ENCODE measurements at places on chromosomes 3 and 15.
A peak's percentile ranks its signal among the peaks of the same experiment; 100 is the strongest.

DNA sequence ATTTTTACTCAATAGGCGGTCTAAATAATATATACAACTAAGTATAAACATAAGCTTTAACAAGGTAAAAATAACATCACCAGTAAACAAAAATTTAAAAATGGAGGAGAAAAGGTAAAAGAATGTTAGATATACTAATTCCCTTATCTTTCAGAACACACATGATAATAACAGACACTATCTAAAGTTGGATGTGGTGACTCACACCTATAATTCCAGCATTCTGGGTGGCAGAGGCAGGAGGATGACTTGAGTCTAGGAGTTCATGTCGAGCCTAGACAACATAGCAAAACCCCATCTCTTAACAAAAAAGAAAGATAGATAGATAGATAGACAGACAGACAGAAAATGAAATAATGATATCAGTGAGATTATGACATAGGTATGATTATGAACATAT lies 85.1 kb downstream of the STAG1 start:
- DNase-seq = no peak

DNA sequence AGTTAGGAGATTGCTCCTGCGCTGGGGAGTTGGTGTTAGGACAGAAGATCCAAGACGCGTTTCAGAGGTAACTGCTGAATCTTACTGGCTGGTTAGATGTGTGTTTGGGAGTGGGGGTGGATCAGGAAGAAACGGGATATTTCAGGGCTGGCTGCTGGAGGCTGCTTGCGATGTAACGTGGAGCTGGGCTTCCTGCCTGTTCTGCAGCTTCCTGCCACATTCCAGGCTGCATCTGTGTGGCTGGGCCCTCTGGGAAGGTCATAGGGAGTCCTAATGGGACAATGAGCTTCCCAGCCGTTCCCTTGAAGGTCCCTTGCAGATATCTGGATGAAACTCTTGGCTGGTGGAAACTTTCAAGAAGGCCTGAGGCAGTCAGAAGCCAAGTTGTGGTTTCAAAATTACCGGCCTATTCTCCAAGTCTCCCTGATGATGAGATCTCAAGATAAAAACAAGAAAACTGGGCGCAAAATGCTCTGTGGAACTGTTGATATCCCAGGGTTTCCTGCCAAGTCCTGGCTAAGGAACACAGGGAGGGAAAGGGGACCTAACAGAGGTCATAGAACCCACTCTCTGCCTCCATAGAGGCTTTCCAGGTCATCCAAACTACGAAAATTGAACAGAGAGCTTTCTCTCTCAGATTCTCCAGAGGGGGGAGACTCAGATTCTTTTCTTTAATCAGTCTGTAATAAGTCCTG lies 67.0 kb downstream of the NOX5 start:
- DNase-seq = no peak

GRCh38 chr3:126449621-126450051 lies 26.1 kb downstream of the ZXDC start:
- no peak for DNase-seq

DNA sequence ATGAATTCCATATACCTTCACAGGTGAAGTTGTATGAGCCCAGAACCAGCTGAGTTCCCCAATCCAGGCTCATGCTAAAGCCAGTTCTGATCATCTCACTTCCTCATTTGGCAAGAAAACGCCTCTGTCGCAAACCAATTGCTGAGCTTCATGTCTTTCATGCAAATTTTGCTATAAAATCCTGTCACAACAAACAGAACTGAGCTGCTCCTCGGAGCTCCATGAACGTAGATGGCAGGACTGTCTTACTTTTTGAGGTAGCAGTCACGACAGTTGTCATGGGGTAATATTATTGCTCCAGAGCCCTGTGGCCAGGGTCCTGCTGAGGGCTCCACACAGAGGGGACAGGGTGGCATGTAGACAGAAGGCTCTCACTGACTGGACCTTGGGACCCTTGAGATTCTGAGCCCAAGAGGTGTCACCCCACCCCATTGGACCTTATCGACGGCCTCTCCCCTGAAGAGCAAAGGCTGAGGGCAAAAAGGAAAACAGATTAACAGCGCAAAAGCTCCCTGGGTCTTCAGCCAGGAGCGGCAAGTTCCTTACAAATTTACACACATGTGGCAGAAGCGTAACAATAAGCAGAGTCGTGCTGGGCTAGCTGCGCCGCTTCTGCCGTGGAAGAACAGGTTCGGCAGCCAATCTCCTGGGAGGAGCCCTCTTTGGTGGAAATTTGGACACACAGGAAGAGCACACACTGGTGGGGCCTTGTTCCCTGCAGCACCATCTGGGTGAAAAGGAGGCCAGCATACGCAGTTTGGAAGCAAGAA lies 249.2 kb downstream of the OPA1 start:
- no peak for DNase-seq

DNA sequence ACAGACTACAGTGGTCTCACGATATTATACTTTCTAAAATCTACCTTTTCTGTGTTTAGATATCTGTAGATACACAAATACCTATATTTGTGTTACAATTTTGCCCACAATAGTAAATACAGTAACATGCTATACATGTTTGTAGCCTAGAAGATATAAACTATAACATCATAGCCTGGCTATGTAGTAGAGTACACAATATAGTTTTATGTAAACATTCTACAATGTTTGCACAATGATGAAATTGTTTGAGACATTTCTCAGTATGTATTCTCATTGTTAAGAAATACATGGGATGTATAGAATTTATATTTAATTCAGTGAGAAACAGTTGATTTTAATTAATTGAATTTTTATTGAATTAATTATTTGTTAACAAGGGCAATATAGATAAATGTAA lies 1367.0 kb downstream of the OTOL1 start:
- DNase-seq = peak; percentile 66

DNA sequence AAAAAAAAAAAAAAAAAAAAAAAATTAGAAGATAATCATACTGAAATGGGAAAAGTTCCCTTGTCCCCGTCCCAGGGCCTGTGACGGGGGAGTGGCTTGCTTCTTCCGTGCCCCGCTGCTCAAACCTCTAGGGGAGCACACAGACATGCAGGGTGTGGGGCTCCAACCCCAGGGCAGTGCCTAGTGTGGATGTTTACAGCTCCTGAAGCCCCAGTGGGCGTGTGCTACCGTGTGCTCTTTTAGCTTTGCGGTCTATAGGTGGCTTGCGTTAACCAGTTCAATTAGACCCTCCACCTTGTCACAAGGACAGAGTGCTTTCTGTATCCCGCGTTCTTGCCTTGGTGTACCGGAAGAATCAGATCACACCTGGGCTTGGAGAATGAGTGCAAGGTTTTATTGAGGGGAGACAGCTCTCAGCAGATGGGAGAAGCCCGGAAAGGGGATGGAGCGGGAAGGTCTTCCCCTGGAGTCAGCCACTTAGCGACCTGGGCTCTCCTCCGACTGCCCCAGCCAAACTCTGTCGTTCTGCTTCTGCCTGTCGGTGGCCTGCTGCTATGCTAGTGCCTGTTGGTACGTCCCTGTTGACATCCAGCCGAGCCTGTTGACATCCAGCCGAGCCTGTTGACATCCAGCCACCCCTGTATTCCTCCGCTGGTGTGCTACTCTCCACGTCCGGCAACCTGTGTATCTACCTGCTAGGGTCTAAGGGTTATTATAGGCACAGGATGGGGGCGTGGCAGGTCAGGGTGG lies 569.8 kb downstream of the VGLL3 start:
- DNase-seq = no peak

GRCh38 chr3:24684506-24685023 lies 189.9 kb upstream of the THRB start:
- peak; percentile 44 for DNase-seq

DNA sequence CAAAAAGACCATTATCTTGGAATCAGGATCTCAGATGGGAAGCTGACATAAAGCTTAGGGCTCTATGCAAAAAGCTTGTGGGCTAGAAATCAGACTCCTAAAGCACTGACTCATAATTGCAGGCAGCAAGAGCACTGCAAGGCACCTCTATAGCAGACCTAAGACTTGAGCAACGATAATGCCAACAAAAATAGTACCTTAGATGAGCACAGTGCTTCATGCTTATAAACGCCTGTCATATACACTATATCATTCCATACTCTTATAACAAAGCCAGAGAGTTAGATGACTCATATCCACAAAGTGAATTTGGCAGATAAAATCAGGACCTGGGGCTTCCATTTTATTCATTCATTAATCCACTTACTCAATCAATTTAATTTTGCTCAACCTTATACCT lies 560.8 kb downstream of the MCTP2 start:
- peak; percentile 41 for DNase-seq

- no peak for DNase-seq
Measured at GRCh38 chr3:140733623-140734022, 55.8 kb downstream of the TRIM42 start.

- peak; percentile 74 for DNase-seq
Measured at GRCh38 chr3:188749010-188749617, 422.7 kb upstream of the TPRG1 start.

DNA sequence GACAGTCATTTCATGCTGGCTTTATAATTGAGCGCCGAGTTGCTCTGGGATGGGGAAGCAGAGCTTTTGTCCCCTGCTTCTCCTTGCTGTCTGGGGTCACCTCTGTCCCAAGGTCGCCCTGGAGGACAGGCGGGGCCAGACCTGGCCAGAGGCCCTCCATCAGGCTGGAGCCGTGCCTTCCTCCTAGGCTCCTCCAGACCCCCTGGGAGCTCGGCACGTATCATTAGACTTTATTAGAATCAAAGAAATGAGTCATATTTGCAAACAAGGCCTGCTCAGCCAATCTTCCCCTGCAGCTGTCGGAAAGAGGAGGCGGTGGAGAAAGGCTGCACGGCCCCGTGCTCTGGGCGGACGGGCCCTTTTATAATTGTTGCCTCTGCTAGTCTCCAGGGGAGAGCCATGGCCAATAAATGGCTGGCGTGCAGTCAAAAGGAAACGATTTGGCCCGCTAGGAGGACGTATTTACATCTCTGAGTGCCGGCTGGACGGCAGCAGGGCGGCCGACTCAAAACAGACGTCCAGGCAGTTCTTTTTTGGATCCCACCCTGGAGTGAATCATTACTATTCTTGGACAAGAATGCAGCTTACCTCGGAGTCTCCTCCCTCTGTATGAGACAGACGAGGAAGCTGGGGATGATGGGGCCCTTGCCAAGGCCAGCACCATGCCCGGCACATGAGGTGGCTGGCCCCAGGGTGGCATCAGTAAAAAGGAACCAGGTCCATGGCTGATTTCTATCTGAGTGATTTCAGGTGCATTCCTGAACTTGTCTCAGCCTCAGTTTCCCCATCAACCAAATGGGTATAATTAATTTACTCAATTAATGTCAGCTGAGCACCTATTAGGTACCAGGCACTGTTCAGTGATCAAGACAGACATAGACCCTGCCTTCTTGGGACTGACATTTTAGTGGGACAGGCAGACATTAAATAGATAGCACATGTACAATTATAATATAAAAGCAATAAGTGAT lies 50.6 kb downstream of the SLC6A6 start:
- DNase-seq = peak; percentile 92
